Pancreas (tissue), 10 donors: ENCODE measurements at places on chromosomes 3 and 15.
A peak's percentile ranks its signal among the peaks of the same experiment; 100 is the strongest.

DNA sequence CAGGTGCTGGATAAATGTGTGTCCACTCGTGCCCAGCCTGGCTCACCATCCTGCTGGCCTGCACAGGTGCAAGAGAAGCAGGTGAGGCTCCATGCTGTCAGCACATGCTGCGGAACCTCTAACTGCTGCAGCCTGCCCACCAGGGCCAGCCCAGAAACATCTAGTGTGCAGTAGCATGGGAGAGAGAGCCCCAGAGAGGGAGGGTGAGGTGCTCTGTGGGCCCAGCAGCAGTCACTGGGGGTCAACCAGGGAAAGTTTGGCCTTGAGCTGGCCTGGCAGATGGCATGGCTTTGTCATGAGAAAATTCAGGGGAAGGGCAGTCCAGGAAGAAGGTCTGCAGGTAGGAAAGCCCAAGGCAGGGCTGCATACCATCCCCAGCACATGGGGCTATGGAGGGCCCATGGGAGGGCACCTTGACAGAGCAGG, 18.2 kb upstream of the PRR23E start:
- DNase-seq = no peak

DNA sequence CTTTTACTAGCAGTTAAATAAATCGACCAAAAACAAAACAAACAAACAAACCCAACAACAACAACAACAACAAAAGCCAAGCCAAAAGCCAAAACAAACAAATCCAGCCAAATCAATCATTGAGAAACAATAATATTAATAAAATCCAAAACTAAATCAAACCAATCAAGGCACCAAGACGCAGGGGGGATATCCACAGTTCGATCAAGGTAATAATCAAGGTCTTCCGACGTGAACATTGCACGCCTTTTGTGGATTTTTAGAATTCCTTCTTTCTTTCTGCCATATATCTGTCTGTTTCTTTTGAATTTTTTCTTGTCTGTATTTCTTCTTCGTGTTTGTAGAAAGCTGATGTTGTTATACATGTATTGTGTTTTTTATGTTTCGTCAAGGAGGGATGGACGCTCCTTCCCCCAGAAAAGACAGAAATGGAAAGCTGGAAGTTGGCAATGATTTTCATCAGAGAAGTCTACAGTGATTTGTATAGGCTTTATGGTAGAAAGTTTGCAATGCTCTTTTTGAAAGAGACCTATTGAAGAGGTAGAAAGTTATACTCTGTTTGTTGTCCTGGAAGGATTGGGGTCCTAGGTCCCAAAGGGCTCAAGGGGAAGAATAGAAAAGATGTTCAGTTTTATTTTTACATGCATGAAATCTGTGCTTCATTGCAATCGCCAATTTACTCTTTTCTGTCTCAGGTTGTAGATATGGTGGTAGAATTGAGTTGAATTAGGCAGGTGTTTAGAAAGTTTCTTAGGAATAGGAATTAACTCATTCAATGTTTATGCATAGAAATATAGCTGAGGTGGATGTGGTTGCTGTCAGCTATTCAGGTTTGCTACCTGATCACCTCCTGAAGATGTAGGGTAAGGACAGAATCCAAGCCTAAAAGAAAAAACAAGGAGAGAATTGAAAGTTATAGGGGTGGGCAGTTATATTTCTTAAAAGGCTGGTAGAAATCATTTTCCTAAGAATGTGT, 1.2 kb downstream of the ARPP21 start:
- no peak for DNase-seq

- no peak for DNase-seq
Measured at GRCh38 chr3:69483449-69483848, 97.6 kb upstream of the FRMD4B start.

DNA sequence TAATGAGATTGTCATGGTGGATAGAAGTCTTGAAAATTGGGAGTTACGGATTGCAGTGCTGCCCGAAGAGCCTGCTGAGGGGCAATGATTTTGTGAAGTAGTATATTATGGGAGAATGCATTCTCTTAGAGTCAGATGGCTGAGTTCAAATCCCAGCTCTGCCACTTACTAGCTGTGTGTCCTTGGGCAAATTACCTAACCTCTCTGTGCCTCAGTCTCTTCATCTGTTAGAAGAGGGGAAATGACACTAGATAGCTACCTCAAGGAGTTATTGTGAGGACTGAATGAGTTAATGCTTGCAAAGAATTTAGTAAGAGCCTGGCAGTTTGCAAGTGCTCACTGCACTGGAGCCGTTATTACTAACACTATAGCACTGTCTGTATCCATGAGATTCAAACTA, 15.4 kb downstream of the FGD5 start:
- DNase-seq = no peak

DNA sequence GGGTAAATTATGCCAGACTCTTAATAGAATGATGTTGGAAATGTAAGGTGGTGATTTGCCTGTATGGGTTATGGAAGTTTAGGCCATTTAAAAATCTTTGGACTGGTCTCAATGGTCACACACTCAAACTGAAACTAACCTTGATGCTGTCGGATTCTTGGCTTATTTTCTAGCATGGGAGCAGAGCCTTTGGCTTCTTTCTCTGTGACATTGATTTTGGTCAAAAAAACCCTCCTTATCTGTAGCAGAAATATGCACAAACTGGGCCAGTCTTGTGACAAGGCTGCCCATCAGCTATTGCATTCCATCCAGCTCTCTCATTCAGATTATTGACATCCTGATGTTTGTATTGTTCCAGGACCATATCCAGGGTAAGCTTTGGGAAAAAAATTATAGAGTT, 35.9 kb downstream of the ARPP21 start:
- no peak for DNase-seq

- DNase-seq = no peak
Measured at GRCh38 chr3:31405515-31405914, 127.2 kb upstream of the STT3B start.

GRCh38 chr3:49680493-49681231, 6.5 kb downstream of the APEH start:
- DNase-seq = no peak

GRCh38 chr3:151232991-151233390, 30.0 kb upstream of the GPR171 start:
- DNase-seq = no peak

GRCh38 chr3:161273589-161274218, 52.6 kb downstream of the NMD3 start:
- DNase-seq = no peak

DNA sequence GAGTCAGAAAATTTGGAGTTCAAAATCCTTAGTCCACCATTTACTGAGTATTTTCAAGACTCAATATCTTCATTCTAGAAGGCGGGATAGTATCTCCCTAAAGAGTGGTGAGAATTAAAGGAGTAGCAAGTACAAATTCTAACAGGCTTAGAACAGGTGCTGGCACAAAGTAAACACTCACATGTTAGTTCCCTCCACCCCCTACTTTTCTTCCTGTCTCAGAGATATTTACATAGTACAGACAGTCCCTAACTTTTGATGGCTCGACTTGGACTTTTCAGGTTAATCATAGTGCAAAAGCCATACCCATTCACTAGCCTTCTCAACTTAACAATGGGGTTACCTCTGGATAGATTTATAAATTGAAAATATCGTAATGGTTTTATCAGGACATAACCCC, 476.2 kb upstream of the RASGRP1 start:
- no peak for DNase-seq

- no peak for DNase-seq
Measured at GRCh38 chr3:196246612-196247308, 30.4 kb downstream of the SLC51A start.

GRCh38 chr15:94026458-94027304, 204.7 kb upstream of the MCTP2 start:
- DNase-seq = no peak

DNA sequence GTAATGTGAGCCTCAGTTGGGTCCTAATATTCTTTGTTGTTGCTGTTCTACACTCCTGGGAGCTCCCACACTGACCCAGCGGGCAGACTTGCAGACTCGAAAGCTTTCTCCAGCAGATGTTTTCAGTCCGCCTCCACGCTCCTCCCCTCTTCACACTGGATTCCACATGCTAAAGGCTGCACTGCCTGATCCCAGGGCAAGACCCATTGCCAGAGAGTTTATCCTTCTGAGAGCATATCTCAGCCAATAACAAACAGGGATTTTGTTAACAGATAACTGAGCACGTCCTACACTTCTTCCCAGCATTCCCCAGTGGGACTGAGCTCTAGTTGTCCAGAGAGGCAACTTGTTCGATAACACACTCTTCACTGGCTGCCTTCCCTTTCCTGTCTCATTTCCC, 8.0 kb upstream of the COL6A6 start:
- DNase-seq = no peak

DNA sequence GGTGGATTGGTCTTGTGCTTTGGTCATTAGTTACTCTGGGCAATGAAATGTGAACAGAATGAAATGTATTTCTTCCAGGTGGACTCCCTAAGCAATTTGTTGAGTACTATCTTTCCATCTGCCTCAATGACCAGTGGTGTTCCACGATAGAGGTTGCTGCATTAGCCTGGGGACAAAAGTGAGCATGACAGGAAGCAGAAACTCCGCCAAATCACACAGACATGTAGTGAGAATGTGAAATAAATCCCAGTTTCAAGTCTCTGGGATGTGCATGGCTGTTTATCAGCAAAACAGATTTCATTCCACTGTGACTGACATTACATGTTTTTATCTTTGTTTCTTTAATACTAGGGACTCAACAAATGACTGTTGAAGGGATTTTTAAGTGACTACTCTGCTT, 63.3 kb upstream of the DCBLD2 start:
- DNase-seq = no peak

GRCh38 chr3:111749171-111750170, 109.6 kb upstream of the PHLDB2 start:
- DNase-seq = no peak

DNA sequence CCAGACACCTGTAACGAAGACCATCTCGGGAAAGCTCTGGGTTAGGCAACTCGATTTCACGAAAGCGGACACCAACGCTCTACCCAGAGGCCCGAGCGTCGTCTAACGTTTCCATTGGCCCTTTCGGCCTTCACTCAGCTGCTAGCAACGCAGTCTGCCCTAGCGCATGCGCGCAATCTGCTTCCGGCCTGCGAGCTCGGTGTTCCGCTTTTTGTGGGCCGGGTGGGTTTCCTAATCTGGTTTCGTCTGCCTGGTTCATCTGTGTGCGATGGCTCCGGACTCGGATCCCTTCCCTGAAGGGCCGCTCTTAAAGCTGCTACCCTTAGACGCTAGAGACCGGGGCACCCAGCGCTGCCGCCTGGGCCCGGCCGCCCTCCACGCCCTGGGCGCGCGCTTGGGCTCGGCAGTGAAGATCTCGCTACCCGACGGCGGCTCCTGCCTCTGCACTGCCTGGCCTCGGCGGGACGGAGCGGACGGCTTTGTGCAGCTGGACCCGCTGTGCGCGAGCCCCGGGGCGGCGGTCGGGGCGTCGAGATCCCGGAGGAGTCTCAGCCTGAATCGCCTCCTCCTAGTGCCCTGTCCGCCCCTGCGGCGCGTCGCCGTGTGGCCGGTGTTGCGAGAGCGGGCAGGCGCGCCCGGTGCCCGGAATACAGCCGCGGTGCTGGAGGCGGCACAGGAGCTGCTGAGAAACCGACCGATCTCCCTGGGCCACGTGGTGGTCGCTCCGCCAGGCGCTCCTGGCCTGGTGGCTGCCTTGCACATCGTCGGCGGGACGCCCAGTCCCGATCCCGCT, 24.0 kb upstream of the GATM start:
- DNase-seq = peak; percentile 97

- DNase-seq = no peak
Measured at GRCh38 chr3:158642005-158642404, 2.3 kb upstream of the GFM1 start.

DNA sequence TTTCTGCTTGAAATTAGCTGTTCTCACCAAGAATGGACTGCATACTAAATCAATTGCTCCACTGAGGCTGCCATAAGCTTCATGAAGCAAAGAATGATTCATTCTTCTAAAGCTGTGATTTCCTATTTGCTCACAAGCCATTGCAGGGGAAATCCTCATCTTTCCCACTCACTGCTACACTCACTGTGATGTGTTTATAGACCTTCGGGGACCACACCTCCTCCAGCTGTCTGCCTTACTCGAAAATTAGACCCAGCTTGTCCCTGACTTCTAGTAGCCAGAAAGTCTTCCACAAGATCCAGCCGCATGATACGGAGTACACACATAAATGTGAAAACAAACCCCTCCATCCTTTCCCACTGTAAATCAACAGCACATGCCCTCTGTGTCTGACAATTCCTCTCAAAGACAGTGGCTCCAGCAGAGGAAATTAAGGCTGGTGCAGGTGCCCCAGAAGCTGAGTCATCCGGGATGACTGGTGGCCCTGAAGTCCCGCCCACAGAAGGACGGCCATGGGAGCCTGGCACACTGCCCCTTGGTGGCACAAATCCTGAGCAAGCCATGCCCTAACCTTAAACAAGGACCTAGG, 172.0 kb downstream of the STT3B start:
- DNase-seq = peak; percentile 88

DNA sequence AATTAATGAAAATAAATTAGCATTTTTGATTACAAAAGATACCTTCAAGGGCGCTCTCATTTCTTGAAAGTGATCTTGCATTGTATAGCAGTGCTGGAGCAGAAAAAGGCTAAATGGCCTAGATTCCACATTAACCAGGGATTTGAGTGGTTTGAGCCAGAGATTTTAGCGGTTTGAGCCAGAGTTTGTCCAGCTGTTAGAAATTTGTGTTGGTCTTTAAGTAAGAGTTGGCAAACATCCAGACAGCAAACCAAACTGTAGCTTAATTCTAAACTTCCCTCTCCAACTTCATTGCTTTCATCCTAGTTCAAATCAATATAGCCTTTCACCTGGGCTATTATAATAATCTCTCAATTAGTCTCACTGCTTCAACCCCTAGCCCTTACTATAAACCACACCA, 351.7 kb downstream of the IGSF11 start:
- no peak for DNase-seq

DNA sequence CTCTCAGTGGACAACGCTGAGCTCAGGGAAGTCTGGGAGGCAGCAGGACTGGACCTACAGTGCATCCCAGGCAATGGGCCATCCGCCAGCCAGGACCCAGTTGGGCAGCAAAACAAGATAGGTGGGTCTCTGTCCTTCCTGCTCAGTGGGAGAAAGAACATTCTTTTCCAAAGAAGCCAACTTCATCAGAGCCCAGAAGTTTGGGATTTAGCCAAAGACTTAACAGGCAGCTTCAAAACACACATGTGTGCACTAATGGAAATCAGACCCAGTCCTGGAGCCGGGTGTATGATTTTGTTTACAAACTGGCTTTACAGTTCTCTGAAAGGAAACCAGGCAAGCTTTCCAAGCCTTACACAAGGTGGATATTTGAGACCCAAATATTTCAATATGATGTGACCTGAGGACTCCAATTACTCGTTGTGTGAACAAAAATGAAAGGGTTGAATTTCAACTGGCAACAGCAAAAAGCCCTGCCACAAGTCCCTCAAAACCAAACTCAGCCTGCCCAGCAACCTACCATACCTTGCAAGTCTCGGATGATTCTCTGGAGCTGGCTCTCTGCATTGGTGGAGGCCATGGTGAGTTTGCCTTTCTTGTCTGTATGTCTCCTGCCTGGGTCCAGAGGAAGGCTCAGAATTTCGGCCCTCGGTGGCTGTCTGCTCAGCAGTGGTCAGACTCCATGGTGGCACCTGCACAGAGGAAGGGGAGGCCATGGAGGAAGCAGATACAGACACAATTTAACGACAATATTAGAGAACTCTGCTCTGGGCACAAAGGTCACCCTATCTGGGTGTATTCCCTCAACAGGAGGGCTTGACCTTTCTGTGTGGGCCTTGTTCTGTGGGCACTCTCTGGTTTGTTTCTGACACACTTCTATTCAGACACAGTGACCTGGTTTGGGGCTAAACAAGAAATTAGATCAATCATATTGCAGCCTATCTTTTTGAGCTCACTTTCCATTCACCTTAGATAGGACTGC, 11.0 kb downstream of the FYCO1 start:
- DNase-seq = no peak
